ENCODE measurements at places on chromosomes 16 and 17.

DNA sequence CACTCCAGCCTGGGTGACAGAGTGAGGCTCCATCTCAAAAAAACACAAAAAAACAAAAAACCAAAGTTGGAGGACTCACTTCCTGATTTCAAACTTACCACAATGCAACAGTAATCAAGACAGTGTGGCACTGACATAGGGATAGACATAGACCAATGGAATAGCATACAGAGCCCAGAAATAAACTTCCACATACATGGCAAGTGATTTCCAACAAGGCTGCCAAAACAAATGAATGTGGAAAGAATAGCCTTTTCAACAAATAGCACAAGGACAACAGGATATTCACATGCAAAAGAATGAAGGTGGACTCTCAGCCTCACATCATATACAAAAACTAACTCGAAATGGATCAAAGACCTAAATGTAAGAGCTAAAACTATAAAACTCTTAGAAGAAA, 36.8 kb upstream of the RASD1 start:
- no peak for DNase-seq

DNA sequence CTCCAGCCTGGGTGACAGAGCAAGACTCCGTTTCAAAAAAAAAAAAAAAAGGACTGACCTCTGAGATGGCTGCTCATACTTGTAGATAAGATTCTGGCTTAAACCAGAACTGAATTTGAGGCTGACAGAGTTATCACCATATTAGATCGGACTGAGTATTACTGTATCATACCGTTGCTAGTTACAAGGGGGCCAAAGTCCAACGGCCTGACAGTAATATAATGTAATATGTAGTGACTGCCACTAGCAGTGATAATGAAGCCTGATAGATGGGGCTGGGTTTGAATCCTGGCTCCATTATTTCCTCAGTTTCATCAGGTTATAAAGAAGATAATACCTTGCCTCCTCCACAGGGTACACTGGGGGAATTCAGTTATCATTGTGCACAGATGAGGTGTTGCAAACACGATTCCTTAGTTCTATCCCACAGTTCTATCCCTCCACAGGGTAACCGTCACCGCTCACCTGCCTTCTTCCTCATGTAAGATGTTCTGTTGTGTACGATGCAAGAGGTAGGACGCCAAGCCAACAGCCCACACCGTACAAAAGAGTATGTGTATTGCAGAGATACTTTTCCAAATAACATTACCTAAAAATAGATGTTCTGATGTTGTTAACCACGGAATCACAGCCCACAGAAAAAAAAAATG, 5.2 kb downstream of the TMEM220 start:
- DNase-seq, result no peak

- DNase-seq, result no peak
These were observed 16.9 kb downstream of the CENPX start for GRCh38 chr17:82005701-82006348.

DNA sequence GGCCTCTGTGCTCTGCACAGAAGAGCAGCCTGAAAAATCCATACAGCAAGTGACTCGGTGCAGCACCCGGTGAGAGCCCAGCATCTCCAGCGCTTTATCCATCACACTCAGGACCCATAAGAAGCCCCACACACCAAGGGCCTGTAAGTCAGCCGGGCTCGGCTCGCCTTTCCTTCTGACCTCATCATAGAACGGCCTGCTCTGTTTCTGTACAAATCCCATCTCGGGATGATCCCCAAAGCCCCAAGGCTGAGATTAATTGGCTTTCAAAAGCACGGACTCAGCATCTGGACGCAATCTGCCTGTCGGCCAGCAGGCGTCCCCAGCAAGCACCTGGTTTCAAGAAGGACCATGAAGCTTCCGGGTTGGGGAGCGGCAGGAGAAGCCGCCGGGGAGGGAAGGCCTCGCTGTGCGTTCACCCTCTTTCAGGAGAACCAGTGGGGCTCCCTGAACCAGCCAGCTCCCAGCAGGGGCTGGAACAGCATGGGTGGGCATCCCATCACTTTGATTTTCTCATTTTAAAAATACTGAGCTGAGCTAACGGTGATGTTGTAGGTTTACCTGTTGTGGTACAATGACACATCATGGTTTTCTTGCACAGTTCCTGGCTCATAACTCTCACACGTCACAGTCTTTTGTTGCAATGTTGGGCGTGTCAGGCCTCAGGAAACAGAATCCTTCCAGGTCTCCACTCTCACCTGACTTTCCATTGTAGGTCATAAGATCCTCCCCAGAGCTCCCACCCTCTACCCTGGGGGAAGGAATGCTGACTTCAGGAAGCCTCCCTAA, 6.7 kb downstream of the CCDC57 start:
- DNase-seq, result peak; percentile 89

- DNase-seq, result peak; percentile 83
These were observed 7.2 kb downstream of the SRCIN1 start for GRCh38 chr17:38598536-38598935.

GRCh38 chr16:75289189-75289588, 37.8 kb upstream of the BCAR1 start:
- no peak for DNase-seq

DNA sequence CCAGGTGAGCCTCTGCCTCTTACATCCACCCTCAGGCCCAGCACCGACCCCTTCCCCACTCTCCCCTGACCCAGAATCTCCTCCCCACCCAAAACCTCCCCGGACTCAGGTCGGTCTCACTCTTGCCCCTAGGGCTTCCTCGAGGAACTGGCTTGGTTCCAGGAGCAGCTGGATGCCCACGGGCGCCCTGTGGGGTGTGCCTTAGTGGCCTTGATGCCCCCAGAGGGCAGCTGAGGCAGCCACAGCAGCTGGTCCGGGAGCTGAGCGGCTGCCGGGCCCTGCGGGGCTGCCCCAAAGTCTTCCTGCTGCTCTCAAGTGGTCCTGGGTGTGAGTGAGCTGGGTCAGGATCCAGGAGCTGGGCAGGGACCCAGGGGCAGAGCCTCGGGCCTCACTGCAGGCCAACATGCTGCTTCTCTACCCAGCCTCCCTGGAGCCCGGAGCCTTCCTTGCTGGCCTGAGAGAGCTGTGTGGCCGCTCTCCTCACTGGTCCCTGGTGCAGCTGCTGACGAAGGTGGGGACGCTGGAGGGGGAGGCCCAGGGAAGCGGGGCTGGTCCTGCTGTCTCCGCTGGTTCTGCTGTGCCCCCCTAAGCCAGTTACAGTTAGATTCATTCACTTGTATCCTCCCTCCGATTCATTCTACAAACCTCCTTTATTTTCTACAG, 9.6 kb downstream of the ZNF213 start:
- no peak for DNase-seq

Data from NAMALWA (cell line).